NCI-H510A treated with DMSO at 0.1 percent for 48 hours (cell line): ENCODE measurements at places on chromosomes 13 and 19.

- no peak for DNase-seq
Measured at GRCh38 chr13:85013006-85013405, 786.2 kb downstream of the SLITRK6 start.

DNA sequence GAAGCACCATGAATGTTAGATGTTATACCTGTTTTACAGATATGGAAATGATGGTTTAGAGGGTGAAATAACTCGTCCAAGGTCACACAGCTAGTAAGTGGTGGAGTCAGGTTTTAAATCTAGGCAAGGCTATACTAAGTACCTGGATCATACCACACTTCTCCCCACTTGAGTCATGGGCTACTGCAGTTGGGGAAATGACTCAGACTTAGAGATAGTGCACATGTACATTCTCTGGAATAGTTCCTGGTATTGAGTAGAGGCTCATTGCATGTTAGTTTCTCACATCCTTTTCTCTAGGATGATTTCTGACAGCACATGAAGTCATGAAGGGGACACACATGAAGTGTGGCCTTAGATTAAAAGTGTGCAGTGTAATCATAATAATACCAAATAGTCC is 76.2 kb upstream of the TNFSF11 start:
- no peak for DNase-seq

- DNase-seq, result no peak
Measured at GRCh38 chr19:17757125-17757524, 5.8 kb downstream of the FCHO1 start.

- DNase-seq, result no peak
Measured at GRCh38 chr13:98415326-98416070, 161.4 kb downstream of the STK24 start.

- DNase-seq, result peak; percentile 100
Measured at GRCh38 chr19:44891016-44891882, at the start of gene TOMM40. Gene TOMM40 (plus strand): TSS chr19:44891254. CDS start chr19:44891416, 162 bp downstream.

DNA sequence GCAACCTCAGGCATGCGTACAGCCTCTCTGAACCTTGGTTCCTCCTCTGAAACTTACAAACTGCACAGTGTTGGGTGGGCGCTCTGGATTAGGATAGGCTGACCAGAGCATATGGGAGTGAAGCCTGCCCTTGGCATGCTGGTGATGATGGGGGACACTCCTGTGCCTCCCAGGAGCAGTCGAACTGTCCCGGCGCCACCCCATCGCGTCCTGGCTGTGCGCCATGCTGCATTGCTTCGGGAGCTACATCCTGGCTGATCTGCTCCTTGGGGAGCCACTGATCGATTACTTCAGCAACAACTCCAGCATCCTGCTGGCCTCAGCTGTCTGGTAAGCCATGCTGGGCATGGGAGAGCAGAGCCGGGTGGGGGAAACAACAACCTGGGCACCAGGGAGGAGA is 18.9 kb downstream of the TMEM38A start:
- DNase-seq, result no peak

- no peak for DNase-seq
Measured at GRCh38 chr13:80203496-80203895, 137.4 kb downstream of the SPRY2 start.

DNA sequence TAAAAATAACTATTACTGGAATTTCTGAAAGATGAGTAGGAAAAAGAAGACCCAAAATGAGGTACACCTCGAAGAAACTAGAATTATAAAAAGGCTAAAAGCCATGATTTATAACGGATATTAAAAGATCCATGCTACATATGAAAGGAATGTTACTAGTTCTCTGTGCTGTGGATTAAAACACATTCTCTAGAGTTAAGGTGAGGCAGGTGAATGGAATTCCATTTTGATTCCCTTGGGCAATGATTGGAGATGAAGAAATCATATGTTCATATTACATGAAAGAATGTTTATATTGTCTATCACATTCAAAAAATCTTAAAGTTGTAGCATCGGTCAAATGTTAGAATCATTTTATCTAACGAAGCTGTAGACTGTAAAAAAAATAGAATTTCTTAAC is 783.7 kb downstream of the PCDH9 start:
- no peak for DNase-seq

GRCh38 chr19:43725468-43725867 is 9.6 kb downstream of the IRGC start:
- DNase-seq, result no peak

- DNase-seq, result no peak
Measured at GRCh38 chr13:26247608-26248007, 6.3 kb upstream of the CDK8 start.

GRCh38 chr13:74919914-74920313 is 562.1 kb downstream of the TBC1D4 start:
- no peak for DNase-seq

GRCh38 chr19:44819246-44819832 is 10.4 kb downstream of the BCAM start:
- no peak for DNase-seq

DNA sequence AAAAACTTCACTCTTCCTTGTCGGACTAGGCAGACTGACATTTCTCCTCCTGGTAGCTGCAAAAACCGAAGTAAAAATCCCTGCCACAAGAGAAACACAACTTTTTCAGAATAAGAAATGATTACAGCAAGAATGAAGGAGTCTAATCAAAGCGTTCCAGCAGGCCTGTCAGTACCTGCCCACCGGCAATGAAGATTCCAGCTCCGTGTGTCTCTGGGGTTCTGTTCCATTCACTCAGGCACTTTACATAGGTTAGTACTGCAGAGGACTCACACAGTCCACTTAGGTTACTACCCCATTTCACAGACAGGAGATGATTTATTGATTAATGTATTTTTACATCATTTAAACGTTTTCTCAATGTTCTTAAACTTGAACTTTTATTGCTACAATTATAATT is 275.5 kb downstream of the NHLRC3 start:
- no peak for DNase-seq
